ENCODE measurements at places on chromosomes 2 and 18.

GRCh38 chr2:241609859-241610793, 26.8 kb downstream of the THAP4 start:
- DNase-seq = peak; percentile 60

GRCh38 chr2:225400060-225400511, 576 bp downstream of the NYAP2 start:
- peak; percentile 40 for DNase-seq

DNA sequence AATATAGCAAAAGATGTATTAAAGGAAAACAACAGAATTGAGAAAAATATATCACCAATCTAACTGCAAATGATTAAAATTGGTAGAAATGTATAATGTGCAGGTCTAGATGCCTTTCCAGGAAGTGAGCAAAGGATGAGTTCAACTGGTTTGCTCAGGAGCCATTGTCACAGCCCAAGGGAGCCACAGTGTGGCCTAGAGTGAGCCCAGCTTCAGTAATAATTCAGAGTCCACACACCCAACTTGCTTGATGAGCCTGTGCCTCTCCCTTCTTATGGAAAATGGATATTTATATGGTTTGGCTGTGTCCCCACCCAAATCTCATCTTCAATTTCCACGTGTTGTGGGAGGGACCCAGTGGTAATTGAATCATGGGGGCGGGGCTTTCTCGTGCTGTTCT, 92.2 kb upstream of the ASAP2 start:
- DNase-seq = no peak

- DNase-seq = no peak
Observed at GRCh38 chr2:97950329-97951154, 45.2 kb downstream of the TMEM131 start.

DNA sequence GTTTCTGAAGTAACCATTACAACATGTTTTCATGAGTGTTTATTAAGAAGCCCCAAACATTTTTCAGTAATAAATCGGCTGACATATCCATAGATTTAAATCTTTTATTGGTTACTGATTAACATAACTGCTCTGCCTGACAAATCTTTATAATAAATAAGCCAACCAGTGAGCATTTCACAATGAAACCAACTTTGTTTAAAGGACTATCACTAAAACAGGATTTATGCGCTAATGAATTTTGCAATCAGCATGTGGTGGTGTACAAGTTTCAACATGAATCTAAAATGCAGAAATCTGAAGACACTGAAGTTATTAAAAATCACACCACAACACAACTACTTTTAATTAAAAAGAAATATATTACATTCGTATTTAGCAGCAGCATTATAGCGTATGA, 166.7 kb downstream of the MEIS1 start:
- DNase-seq = no peak

DNA sequence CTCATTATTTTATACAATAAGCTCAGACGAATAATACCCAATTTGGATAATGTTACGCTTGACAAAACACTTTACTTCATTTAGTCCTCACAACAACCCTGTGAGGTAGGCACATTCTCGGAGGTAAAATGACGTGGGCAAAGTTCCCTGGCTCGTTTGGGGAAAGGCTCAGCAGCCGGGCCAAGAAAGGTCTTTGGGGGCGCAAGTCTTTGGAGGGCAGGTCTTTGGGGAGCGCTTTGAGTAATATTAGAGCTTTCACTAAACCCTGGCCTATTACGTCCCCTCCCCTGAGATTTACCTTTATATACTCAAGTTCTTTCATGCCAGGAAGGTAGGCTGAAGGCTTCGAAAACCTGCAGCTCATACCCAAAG, 427 bp downstream of the RBKS start:
- DNase-seq = peak; percentile 20

GRCh38 chr2:96539215-96539920, 2.8 kb downstream of the ARID5A start:
- DNase-seq = no peak

DNA sequence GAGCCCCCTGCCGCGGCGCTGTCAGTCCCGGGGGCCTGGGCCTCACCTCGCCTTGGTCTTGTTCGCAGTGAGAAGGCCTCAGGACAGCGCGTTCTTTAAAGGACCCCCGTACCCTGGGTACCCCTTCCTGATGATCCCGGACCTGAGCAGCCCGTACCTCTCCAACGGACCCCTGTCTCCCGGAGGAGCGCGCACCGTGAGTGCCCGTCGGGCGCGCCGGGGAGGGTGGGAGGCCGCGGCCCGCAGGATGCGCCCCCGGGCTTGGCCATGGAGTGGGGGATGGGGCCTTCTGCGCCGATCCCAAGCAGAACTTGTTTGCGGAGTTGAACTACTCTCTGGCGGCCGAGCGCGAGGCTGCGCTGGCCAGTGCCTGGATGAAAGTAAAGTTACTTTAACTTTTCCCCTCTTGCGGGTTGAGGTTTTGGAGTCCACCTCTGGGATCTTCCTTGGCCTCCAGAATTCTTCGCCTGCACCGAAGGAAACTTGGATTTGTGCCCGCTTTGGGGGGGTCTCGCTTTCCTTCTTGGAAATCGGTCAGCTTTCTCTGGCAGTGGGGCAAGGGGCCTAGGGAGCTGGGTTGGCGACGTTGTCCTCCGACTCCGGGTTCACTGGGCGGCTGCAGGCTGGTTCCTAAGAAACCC, 1.2 kb downstream of the TCF7L1 start:
- peak; percentile 61 for DNase-seq

DNA sequence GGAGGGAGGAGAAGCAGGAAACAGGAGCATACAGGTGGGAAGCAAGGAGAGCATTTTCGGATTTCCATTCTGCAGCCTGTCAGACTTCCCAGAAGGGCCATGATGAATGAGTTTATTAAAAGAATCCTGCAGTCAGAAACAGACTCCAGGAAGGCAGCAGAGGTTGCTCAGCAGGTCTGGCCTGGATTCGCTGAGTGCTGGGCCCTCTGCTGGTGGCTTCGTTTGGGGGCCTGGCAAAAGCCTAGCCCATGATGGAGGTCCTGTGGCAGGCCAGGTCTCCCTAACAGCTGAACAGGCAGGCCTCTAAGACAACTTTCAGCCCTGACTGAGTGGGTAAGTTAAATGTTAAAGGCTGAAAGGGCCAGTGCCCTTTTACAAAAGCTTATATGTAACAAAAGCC, 108.2 kb upstream of the CAPN13 start:
- peak; percentile 20 for DNase-seq

DNA sequence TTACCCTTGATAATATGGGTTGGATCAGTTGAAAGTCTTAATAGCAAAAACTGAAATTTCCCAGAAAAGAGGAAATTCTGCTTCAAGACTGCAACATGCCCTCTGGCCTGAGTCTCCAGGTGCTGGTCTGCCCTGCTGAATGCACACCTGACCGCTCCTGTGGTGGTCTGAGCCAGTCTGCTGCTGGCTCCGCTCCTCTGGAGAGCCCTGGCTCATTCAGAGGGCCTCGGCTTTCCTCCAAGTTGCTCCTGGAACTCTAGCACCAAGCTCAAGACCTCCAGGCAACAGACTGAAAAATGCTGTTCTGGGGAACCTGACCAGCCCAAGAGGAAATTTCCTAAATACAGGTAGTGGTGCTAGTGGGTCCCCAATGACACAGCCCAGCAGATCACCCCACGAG, 64.8 kb downstream of the DIPK1C start:
- DNase-seq = no peak

- DNase-seq = no peak
Observed at GRCh38 chr2:33158482-33159003, 211.8 kb downstream of the LTBP1 start.

DNA sequence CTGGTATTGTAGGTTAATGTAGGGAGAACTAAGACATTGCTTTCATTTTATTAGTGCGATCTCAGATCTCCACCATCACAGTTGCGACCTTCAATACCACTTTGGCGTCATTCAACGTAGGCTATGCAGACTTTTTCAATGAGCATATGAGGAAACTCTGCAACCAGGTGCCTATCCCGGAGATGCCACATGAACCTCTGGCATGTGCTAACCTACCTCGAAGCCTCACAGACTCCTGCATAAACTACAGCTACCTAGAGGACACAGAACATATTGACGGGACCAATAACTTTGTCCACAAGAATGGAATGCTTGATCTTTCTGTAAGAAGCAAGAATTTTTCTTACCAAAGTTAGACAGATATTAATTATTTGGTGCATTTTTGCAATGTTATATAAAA, 47.3 kb downstream of the UNC80 start:
- DNase-seq = no peak

- DNase-seq = no peak
Observed at GRCh38 chr2:205273148-205273547, 409.2 kb upstream of the NRP2 start.

Data from left renal cortex interstitium (tissue), 4 donors.